ENCODE measurements at places on chromosomes 1 and 21.

DNA sequence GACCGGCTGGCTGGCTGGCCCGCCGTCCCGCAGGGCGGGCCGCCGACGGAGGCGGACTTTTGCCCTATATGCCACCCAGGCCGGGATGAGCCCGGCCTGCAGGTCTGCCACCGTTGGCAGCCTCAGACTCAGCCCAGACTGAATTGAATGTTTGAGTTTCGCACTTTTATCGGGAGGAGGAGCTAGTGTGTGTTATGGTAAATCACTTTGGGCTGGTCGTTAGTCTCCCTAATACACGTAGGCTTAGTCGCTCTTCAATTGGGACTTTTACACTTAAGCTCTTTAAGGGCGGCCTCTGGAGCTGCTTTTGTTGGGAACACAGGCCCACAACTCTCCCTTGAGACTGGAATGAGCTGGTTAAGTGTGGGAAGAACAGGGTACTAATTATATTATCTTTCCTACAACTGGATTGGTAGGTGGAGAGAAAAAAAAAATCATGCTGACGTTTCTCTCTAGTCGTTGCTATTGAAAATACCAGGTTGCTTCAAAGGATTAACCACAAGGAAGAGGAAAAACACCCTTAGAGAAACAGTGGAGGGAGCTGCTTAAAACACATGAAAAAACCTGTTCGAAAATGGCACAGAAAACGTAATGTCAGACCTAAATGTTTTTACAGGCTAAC lies 1.4 kb upstream of the IRF2BP2 start:
- H3K27me3 ChIP-seq: no peaks in the 10 kb centered on the region
- peaks cover 4% of the 10 kb centered on the region for H3K36me3 ChIP-seq
- H3K4me1 ChIP-seq: peaks cover 38% of the 10 kb centered on the region
- DNase-seq: no peak

- no peaks in the 10 kb centered on the region for H3K36me3 ChIP-seq
- no peaks in the 10 kb centered on the region for H3K27me3 ChIP-seq
- peaks cover 7% of the 10 kb centered on the region for H3K4me1 ChIP-seq
- H3K4me3 ChIP-seq: no peak overlapping the region
- no peak overlapping the region for H3K27ac ChIP-seq
- no peak for DNase-seq
Observed at GRCh38 chr1:50930965-50931737, 28.9 kb downstream of the FAF1 start.

DNA sequence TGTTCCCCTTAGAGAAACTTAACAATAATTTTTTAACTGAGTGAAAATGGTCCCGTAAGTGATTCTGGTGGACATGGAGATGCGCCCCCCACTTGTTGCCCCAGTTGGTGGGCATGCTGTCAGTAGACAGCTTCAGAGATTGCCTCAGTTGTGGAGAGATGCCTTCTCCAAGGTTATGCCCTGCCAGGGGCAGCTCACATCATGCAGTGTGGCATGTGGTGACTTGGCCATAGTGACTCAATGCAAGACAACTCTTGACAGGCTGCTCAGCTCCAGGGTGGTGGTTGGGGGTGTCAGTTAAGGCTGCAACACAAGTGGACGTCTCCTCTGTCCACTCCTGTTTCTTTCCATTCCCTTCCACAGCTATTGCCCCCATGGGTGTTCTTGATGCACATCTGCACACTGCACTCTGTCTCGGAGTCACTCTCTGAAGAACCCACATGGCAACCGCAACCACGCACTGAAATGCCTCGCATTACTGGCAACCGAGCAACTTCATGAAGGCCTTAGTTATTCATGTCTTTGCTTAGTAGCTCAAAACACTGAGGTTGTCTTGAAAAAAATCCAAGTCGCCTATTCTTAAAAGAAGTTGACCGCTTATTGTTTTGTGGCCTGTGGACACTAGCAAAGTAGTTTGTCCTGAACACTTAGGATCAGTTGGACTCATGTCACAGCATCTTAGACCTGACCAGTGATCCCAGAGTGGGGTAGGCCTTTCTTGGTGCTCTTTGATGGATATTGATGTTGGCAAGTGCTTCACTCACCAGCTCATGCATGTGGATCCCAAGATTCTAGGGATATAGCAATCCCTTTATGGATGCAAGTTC lies 54.8 kb upstream of the USP1 start:
- H3K36me3 ChIP-seq: no peaks in the 10 kb centered on the region
- no peak overlapping the region for H3K4me3 ChIP-seq
- no peak overlapping the region for H3K27ac ChIP-seq
- DNase-seq: no peak

DNA sequence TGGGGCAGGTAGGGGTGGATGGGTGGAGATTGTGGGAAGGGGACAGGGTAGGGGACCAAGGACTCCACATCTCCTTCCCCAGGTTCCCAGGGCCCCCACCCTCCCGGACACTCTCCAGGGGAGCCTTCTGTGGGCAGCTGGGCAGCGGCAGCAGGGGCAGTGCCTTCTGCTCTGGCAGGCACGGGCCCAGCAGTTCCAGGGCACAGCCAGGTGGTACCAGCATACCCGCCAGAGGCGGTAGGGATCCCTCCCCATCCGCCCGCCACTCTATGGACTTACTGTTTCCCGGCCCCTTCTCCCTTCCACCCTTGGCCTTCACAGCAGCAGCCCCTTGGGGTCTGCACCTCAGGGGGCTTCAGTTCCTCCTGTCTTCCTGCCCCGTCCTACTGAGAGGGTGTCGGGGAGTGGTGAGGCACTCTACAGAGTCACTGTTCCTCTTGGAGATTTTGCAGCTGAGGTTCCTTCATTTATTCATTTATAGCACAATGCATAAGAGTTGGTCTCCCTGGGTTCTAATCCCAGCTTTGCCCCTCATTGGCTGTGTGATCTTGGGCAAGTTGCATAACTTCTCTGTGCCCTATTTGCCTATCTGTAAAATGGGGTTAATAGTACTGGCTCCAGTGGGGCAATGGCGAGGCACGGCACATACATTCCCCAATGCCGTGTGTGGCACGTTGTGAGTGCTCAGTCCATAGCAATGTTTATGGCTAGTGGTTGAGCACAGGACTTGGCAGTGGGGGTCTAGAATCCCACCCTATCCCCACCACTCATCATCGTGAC lies 17.0 kb downstream of the C1orf167 start:
- no peak overlapping the region for H3K4me3 ChIP-seq
- no peak overlapping the region for H3K27ac ChIP-seq
- no peaks in the 10 kb centered on the region for H3K27me3 ChIP-seq
- no peaks in the 10 kb centered on the region for H3K4me1 ChIP-seq
- no peaks in the 10 kb centered on the region for H3K36me3 ChIP-seq

DNA sequence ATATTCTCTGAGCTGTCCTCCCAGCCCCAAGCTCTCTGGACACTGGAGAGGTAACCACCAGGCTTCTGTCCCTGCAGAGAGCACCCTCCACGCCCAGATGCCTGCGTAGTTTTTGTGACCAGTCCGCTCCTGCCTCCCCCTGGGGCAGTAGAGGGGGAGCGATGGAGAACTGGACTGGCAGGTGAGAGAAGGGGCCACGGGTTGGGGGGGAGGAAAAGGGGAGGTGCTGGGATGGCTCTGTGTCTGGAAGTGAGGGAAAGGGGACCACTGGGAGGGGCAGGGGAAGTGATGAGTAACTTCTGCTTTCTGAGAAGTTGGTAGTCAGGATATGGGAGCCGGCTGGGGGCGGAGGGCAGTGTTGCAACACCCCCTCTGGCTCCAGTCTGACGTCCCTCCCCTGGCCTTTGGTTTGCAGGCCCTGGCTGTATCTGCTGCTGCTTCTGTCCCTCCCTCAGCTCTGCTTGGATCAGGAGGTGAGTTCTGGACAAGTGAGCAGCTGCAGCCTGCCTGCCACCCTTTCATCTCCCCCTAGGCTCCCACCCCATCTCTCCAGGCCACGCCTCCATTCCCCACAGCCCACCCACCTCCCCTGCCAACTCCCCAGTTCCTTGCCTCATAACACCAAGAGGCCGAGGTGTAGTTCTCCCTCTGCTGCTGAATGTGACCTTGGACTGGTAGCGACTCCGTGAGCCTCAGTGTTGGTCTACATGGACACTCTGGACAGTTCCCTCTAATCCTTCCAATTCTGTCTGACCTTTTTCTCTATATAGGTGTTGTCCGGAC lies 3.1 kb downstream of the ADAMTSL4 start:
- peaks cover 10% of the 10 kb centered on the region for H3K4me1 ChIP-seq
- peaks cover 17% of the 10 kb centered on the region for H3K36me3 ChIP-seq
- H3K4me3 ChIP-seq: no peak overlapping the region
- H3K27ac ChIP-seq: peak overlapping the region; percentile 78
- peak; percentile 92 for DNase-seq
- no peaks in the 10 kb centered on the region for H3K27me3 ChIP-seq

DNA sequence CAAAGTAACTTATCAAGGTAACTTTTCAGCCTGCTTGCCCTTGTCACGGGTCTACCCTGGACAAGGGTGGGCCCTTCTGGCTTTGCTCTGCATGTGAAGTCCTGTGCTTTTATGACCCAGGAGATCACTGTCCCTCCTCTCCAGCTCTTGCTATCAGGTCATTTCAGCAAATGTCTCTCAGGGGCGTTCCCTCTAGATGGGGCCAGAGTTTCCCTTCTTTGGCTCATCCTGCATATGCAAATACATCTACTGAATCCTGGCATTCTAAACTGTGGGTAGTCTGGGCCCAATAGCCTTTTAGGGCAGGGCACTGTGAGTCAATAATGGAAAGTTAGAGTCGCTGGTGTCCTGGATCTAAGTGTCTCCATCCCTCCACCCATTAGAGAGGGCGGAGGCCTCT lies 366.9 kb upstream of the USP24 start:
- no peaks in the 10 kb centered on the region for H3K36me3 ChIP-seq
- H3K4me3 ChIP-seq: no peak overlapping the region
- peaks cover 9% of the 10 kb centered on the region for H3K4me1 ChIP-seq
- no peak overlapping the region for H3K27ac ChIP-seq
- DNase-seq: no peak

GRCh38 chr1:77279929-77280328 lies 1.9 kb upstream of the AK5 start:
- no peak overlapping the region for H3K27ac ChIP-seq
- H3K4me3 ChIP-seq: no peak overlapping the region
- no peak for DNase-seq
- H3K4me1 ChIP-seq: no peaks in the 10 kb centered on the region

- H3K4me3 ChIP-seq: no peak overlapping the region
- H3K27me3 ChIP-seq: peaks cover 20% of the 10 kb centered on the region
- H3K36me3 ChIP-seq: no peaks in the 10 kb centered on the region
- H3K27ac ChIP-seq: no peak overlapping the region
Observed at GRCh38 chr1:13898406-13898805, 198.4 kb downstream of the PRDM2 start.

DNA sequence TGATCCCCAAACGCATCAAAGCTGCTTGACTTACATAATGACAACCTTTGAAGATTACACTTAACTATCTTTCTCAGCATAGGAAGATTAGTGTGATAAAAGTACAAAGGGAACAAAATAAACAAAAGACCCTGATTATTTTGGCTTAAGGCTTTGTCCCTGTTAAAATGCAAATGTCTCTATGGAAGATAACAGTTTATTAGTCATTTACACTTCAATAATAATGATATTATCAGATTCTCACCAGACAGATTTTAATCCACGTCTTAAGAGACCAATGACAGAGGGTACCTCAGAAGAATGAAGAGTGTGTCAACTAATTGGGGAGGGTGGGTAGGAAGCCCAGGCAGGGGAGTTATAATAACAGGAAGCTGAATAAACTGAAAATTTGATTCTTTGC lies 510.4 kb upstream of the PTBP2 start:
- no peaks in the 10 kb centered on the region for H3K4me1 ChIP-seq
- H3K27me3 ChIP-seq: no peaks in the 10 kb centered on the region
- no peak for DNase-seq

GRCh38 chr1:153956997-153957715 lies 1.3 kb downstream of the CRTC2 start:
- H3K27me3 ChIP-seq: no peaks in the 10 kb centered on the region
- no peak for DNase-seq
- H3K36me3 ChIP-seq: peaks cover 49% of the 10 kb centered on the region
- H3K27ac ChIP-seq: peak overlapping the region; percentile 93
- H3K4me1 ChIP-seq: peaks cover 39% of the 10 kb centered on the region
- peak overlapping the region; percentile 97 for H3K4me3 ChIP-seq

- DNase-seq: no peak
- no peaks in the 10 kb centered on the region for H3K4me1 ChIP-seq
- no peaks in the 10 kb centered on the region for H3K36me3 ChIP-seq
- H3K4me3 ChIP-seq: no peak overlapping the region
- H3K27ac ChIP-seq: no peak overlapping the region
- H3K27me3 ChIP-seq: no peaks in the 10 kb centered on the region
Observed at GRCh38 chr1:57019236-57019839, 53.5 kb upstream of the C8B start.

- H3K36me3 ChIP-seq: no peaks in the 10 kb centered on the region
- no peaks in the 10 kb centered on the region for H3K27me3 ChIP-seq
- no peak overlapping the region for H3K27ac ChIP-seq
- H3K4me3 ChIP-seq: no peak overlapping the region
- no peaks in the 10 kb centered on the region for H3K4me1 ChIP-seq
Observed at GRCh38 chr1:240001177-240001740, 90.4 kb upstream of the FMN2 start.

- H3K4me3 ChIP-seq: no peak overlapping the region
- no peak overlapping the region for H3K27ac ChIP-seq
- DNase-seq: no peak
- H3K27me3 ChIP-seq: no peaks in the 10 kb centered on the region
- H3K4me1 ChIP-seq: peaks cover 3% of the 10 kb centered on the region
- no peaks in the 10 kb centered on the region for H3K36me3 ChIP-seq
Observed at GRCh38 chr21:42469272-42469671, 26.8 kb downstream of the RSPH1 start.

GRCh38 chr1:244294599-244295224 lies 157.0 kb downstream of the ADSS2 start:
- no peak overlapping the region for H3K27ac ChIP-seq
- H3K4me1 ChIP-seq: no peaks in the 10 kb centered on the region
- H3K4me3 ChIP-seq: no peak overlapping the region
- no peaks in the 10 kb centered on the region for H3K27me3 ChIP-seq

GRCh38 chr21:40696246-40696645 lies 150.7 kb downstream of the DSCAM start:
- H3K27me3 ChIP-seq: no peaks in the 10 kb centered on the region
- H3K36me3 ChIP-seq: no peaks in the 10 kb centered on the region
- H3K4me3 ChIP-seq: no peak overlapping the region
- no peak for DNase-seq
- H3K4me1 ChIP-seq: no peaks in the 10 kb centered on the region

DNA sequence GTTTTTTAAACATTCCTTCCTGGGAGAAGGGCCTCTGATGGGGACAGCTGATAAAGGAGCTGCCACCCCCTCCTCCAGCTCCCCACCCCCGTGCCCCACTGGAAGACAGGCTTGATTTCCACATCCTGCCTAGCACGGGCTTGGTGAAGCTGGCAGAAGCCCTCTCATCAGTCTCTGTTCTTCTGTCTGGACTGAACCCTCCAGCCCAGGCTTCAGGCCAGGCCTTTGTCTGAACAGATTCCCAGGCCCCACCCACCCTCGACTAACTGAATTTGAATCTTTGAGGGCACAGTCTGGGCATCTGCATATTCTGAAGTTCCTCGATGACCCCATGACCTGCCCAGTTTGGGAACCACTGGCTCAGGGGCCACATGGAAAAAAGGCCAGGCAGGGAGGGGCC lies 75.3 kb downstream of the CD58 start:
- H3K4me3 ChIP-seq: no peak overlapping the region
- H3K27ac ChIP-seq: no peak overlapping the region
- no peak for DNase-seq
- H3K4me1 ChIP-seq: peaks cover 3% of the 10 kb centered on the region
- H3K36me3 ChIP-seq: no peaks in the 10 kb centered on the region
- no peaks in the 10 kb centered on the region for H3K27me3 ChIP-seq

- H3K36me3 ChIP-seq: no peaks in the 10 kb centered on the region
- no peaks in the 10 kb centered on the region for H3K4me1 ChIP-seq
- H3K27ac ChIP-seq: peak overlapping the region; percentile 46
- no peak for DNase-seq
- no peak overlapping the region for H3K4me3 ChIP-seq
Observed at GRCh38 chr1:25642574-25643108, 26.1 kb downstream of the MAN1C1 start.

GRCh38 chr1:16153096-16153998 lies 2.5 kb downstream of the EPHA2 start:
- no peaks in the 10 kb centered on the region for H3K27me3 ChIP-seq
- peaks cover 25% of the 10 kb centered on the region for H3K4me1 ChIP-seq
- H3K36me3 ChIP-seq: peaks cover 8% of the 10 kb centered on the region
- DNase-seq: no peak

Data from psoas muscle (tissue), 8 donors.